ENCODE measurements at places on chromosomes 11 and 22.

GRCh38 chr11:14314127-14314526 is 44.9 kb downstream of the RRAS2 start:
- DNase-seq = no peak

DNA sequence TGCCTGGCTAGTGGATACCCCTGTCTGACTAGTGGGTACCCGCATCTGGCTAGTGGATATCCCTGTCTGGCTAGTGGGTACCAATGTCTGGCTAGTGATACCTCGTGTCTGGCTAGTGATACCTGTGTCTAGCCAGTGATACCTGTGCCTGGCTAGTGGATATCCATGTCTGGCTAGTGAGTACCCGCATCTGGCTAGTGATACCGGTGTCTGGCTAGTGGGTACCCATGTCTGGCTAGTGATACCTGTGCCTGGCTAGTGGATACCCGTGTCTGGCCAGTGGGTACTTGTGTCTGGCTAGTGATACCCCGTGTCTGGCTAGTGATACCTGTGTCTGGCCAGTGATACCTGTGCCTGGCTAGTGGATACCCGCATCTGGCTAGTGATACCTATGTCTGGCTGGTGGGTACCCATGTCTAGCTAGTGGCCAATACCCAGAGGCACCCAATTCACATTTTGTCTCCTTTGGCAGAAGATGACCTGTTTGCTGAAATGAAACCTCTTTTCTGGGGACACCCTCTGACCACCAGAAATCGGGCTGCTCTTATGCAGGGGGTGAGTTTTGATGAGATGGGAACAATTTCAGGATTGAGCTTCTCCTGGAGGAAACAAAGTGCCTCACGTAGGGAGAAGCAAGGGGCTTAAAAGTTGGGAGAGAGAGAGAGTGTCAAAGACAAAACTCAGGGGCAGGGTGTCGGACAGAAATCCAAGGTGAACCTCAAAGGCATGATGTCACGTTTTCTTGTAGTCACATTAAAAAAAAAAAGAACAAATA is 63.4 kb downstream of the SMIM38 start:
- no peak for DNase-seq

DNA sequence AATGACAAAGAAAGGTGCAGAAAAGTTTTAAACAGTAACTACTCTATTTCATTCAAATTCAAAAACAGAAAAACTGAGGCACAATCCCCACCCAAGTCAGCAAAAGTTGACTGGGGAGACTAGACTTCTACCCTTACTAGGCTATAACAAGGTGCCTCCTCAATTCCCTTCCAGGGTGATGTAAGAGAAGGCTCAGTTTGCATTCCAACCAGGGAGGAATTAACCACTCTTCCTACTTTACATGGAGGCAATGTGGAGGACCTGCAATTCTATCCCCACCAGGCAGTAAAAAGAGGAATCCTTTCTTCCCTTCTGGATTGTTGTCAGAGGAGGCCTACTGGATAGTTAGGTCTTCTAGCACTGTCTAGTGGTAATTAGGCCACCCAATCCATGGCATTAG is 26.1 kb downstream of the TYR start:
- DNase-seq = no peak

- no peak for DNase-seq
Observed at GRCh38 chr11:33734441-33735270, 1.6 kb downstream of the CD59 start.

DNA sequence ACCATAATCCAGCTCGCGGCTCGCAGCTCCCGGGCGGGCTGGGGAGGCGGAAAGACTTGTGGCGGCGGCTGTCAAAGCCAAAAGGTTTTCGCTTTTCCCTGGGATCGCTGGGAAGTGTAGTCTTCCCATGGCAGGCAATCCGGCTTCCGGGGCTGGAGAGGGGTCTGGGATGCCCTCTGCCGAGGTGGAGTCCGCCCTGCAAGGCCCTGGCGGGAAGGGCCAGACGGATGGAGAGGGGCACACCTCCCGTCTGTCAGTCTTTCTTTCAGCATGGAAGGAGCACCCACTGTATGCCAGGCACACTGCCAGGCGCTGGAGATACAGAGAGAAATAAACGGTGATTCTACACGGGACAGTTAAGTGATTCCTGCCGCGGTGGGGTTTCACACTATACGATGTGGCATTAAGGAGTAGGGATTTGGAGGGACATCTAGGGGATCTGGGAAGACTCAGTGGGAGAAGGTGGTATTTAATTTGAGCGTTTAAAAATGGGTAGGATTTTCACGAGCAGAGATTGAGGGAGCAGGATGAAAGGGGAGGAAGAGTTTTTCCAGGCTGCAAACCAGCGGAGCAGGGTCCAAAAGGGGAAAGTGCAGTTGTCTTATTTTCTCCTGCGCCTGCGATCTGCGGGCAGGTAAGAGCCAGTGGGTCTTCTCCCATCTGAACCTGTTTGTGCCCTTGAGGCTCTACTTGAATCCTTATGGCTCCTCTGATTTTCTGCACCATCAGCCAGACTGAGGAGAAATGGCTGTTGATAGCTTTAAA is at the start of gene BACE1:
BACE1 (minus strand) TSS at position 60 of the 765 bp plus-strand sequence. CDS start 461 bp downstream, outside the sequence.
- no peak for DNase-seq

- DNase-seq = no peak
Observed at GRCh38 chr11:124535552-124536232, 7.8 kb downstream of the OR8B12 start.

GRCh38 chr11:116605543-116606459 is 167.0 kb downstream of the BUD13 start:
- no peak for DNase-seq

DNA sequence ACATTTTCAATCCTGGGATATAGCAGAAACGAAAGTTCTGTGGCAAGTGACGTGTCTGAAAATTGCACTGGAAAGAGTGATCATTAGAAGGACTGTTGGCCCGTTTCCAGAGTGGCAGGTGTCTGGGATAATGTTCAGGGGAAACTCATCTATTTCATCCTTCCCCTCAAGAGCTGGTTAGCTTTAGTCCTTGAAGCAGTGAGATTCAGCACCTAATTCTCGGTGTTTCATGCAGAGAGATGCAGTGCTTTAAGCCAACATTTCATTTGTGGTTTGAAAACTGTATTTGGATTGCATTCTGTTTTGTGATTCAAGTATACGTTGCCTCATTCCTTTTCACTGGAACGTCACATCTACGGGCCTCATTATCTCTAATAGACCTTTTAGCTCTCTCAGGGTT is 205.0 kb upstream of the RAG2 start:
- no peak for DNase-seq

GRCh38 chr22:17098379-17098819 is 13.6 kb downstream of the IL17RA start:
- DNase-seq = no peak

GRCh38 chr11:114066046-114066648 is 6.6 kb downstream of the ZBTB16 start:
- no peak for DNase-seq

DNA sequence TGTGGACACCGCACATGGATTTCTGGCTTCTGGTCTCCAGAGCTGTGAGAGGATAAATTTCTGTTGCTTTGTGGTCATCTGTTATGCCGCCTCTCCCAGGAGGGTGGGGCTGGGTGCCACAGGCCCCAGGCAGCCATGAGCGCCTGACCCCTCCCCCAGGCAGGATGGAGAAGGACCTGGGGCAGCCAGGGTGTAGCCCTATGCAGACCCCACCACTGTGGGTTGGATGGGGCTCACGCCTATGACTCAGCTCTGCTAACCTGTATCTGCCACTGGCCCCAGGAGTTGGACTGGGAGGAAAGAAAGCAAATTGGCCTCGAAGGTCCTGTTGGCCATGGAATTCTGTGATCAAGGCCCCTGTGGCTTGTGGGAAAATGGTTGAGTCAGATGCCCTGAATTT is 1351.1 kb downstream of the BRD1 start:
- DNase-seq = no peak

- DNase-seq = no peak
Observed at GRCh38 chr11:65586676-65587075, 8.9 kb downstream of the KCNK7 start.

DNA sequence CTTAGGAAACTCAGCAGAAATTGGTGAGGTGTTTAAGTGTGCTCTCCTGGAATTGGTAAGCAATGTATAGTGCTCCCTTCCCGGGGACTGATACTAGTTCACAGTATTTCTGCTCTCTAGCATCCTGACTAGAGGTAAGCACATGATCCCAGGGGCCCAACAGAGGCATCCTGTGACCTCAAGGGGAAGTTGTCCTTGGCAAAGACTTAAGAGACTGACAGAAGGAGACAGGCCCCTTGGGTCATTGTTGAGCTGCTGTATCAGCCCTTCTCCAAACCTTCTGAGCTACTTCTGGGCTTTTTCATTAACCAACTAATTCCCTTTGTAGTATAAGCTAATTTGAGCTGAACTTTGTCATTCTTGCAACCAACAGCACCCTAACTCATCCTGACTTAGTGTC is 4.3 kb upstream of the TBC1D22A start:
- DNase-seq = no peak

GRCh38 chr11:111363985-111364384 is 15.1 kb downstream of the POU2AF1 start:
- no peak for DNase-seq

DNA sequence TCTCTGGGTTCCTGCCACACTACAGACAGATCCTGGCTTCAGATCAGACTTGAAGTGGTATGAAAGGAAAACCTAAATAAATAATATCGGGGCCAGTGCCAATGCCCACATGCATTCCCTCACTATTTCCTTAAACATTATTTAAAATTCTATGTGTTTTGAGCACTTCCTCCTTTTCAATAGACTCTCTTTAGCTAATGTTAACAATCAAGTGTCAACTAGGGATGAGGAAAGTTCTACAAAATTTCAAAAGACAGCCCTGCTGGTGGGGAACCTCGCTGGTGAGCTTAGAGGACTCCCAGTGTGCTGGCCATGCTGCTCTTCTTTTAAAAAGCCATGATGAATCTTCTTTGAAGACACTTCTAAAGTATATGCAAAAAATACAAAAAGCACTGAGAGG is 87.5 kb downstream of the ENTHD1 start:
- no peak for DNase-seq

DNA sequence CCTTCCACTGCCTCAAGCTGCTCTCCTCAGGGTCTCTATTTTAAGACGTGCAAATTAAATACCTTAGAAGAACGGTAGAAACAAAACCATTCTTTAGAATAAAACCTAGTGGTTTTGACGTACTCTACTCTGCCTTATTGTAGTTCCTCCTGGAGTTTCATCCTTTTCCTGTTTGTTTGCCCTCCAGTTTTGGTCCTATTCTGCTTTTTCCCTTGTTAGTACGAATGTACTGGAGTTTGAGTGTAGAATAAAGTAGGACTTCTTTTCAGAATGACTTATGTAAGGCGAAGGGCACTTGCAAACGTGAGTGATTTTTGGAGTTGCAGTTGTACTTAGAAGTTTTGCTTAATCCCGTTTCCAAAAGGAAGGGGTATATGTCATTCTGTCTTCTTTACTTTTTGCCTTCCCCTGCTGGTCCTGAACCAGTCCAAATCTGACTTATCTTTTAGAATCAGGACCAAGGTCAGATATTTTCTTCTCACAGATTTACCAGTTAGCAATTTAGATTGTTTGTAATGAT is 1.4 kb downstream of the SIK2 start:
- no peak for DNase-seq

- no peak for DNase-seq
Observed at GRCh38 chr22:30206944-30207343, 39.6 kb downstream of the LIF start.

DNA sequence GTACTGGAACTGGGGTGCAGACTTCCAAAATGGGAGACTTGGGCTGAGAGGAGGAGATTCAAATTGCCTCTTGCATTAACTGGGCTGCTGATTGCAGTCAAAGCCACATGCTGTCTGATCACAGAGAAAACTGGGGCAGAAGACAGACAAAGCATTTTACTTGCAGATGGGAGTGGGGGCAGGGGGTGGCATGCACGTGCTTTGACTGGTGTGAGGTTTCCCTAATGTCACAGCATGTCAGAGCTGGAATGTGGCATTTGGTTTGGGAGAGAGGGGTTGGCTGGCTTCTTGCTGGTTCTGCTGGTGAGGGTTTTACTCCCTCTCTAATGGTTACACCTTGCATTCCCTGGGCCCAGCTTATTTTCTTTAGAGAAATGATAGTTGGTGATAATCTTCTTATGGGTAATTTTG is 2.9 kb downstream of the TUB start:
- DNase-seq = no peak

DNA sequence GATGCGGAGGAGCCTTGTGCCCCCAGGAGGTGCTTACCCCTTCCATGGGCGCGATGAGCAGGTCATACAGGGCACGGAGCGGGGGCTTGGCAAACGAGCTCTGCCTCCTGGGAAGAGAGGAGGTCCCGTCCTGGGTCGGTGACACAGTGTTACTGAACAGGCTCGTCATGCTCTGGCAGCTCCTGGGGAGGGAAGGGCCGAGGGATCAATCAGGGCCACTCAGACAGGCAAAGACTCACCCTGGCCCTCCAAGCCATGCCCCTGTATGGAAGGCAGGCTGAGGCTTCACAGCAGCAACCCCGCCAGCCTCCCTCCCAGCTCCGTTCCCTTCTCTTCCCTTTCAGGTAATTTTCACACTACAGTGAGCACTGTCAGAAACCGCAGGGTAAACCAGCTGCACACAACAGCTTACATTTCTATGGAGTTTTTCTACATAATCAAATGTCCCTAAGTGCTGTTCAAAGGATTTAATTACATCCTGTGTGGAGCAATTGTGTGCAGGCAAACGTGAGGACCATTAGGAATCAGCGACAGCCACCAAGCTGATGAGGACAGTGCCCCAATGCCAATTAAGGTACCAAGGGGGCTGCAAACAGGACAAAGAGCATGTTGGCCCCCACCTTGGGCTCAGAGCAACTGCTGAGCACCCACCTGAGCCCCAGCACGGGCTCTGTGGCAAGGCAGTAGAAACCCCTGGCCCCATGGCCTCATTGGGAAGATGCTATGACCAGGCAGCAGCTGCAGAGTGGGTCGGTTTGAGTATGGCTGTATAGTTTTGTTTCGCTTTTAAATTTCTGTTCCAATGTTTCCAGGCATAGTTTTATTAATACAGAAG is 95.4 kb upstream of the PITPNB start:
- DNase-seq = no peak

DNA sequence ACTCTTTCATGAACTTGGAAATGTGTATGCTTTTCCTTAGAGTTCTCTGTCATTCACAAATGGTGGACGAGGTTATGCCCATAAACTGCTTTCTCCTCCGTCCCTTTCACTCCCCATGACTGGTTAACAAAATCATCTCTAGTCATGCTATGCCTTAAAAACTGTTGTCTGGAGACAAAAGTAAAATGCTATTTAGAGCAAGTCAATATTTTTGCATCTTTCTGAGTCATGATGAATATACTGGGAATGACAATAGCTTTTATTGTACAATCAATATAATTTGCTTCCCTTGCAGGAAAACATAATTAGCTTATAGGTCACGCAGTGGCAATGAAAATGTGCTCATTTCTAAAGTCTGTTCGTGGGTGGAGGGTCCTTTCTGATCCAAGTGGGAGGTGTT is 216.7 kb upstream of the SORL1-AS1 start:
- no peak for DNase-seq

GRCh38 chr11:71302534-71302909 is 50.1 kb upstream of the SHANK2 start:
- DNase-seq = no peak

- no peak for DNase-seq
Observed at GRCh38 chr11:77387701-77388100, 86.2 kb downstream of the PAK1 start.

All from activated CD4-positive, alpha-beta T cell treated with anti-CD3 and anti-CD28 coated beads, Interleukin-2, amount 50 U/mL, for 24 hours (primary cell).